Stimulated activated CD4-positive, alpha-beta T cell treated with anti-CD3 and anti-CD28 coated beads, Interleukin-1b, Interleukin-23, amount 100 ng/mL, for 1 hour (primary cell): ENCODE measurements at places on chromosomes 3 and 15.

GRCh38 chr15:78934655-78935023, 10.2 kb downstream of the CTSH start:
- no peak for DNase-seq

DNA sequence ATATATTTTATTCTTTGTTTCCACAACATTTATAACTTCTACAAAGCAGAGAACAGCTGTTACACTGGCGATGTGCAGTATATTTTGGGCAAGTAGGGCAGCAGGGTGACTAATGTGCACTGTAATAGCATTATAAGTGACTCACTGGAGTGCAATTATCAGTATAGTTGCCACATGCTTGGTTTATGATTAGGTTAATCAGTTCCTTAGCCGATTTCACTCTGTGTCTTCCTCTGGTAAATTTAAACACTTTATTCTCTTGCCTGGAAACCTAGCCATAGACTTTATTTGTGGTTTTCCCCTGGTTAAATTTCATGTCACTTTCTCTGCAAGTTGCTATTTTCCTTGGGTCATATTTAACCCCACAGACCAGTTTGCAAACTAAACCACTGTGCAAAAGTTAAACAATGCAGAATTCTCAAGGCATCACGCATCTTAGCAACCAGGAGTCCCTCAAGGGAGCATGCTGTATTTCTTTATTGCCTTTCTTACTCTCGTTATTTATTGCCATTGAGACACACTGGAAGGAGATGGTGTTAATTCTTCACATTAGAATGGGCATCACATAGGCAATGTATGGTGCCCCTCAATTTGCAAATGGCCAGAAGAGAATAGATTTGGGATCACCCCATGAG, 690.2 kb upstream of the DPPA4 start:
- no peak for DNase-seq

- no peak for DNase-seq
Measured at GRCh38 chr3:55487381-55488241, 505 bp upstream of the WNT5A start.

DNA sequence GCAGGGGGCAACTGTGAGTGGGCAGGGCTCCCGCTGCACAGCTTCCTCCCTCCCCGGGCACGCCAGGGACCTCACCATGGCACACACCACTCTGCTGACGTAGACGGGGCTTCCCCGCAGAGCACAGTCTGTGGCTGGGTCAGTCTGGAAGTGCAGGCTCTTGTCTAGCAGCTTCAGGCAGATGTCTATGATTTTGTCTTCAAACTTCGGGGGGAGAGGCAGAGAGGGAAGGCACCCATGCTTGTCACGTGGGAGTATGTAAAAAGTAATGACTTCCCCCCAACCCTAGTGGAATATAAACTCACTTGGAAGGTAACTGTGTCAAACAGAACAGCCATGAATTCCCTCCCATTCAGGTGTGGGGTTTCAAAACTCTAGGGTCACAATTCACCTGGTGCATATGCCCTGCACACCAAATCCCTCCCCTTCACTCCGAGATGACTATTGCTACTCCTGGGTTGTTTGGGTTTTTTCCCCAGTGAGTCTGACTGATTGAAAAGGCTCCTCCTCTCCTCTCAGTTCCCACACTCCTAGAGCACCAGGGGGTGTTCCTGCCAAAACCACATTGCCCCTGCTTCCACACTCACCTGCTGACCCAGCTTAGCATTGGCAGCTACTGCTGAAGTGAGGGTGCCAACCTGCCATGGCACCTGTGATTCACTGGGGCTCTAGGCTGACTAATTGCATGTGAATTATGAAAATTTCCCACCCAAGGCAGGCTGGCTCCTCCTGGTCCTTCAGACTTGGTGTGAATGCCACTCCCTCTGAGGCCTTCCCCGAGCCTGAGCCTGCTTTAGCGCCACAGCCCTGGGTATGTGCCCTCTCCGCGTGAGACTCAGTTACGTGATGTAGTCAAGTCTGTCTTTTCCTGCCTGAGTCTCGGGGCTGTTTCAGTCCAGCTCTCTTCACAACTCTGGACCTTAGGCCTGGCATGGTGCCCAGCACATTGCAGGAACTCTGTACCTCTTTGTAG, 13.0 kb downstream of the TGM5 start:
- DNase-seq, result no peak

DNA sequence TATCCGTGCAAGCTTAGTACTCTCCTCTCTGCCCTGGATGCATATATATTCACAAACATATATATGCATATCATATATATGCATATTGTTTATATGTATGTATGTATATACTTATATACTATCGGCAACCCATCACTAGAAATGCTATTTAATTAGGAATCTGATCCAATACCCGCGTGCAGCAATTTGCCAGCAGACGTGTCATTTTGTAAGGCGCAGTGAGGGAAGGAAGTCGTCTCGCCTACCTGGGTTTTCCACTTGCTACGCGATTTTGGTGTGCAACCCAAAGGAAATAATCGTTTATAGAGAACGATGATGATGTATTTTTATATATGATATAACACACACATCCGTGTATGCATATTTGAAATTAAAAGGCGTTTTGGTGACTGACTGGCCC, 5.6 kb upstream of the FEZF2 start:
- DNase-seq, result no peak

DNA sequence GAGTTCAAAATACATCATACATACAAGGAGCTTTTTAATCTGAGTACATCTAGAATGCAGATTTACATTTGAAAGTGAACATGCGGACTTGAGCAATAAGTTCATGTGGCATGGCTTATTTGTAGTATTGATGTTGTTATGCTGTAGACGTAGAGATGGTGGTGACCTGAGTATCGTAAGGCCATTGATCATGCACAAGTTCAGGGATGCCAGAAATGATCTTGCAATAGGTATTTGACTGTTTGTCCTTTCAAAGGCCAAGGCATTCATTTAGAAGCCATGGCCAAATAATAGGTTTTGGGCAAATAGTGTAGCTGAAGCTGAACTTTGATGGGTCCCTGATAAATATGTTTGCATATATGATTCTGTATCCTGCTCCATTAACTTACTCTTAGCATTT, 35.0 kb downstream of the ARNT2 start:
- DNase-seq, result no peak

- DNase-seq, result no peak
Measured at GRCh38 chr3:131803113-131803512, 231.7 kb downstream of the CPNE4 start.

DNA sequence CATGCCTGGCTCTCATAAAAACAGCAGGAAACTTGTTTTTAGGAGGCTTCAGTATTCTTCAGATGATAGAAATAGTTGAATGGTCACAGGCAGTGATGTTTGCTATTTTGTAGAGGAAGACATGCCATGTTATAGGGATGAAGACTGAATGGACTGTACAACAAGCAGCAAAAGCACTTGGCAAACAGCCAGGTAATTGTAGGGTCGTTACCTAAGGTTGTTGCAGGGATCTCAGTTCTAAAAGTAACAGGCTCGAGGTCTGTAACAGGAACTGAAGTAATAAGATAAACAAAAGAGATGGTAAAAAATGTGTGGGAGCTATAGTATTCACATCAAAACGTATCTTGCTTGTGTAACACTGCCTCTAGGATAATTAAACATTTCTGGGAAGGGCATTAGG, 116.3 kb downstream of the TFG start:
- no peak for DNase-seq

GRCh38 chr3:112779558-112780480, 66.8 kb downstream of the CD200R1L start:
- DNase-seq, result no peak

DNA sequence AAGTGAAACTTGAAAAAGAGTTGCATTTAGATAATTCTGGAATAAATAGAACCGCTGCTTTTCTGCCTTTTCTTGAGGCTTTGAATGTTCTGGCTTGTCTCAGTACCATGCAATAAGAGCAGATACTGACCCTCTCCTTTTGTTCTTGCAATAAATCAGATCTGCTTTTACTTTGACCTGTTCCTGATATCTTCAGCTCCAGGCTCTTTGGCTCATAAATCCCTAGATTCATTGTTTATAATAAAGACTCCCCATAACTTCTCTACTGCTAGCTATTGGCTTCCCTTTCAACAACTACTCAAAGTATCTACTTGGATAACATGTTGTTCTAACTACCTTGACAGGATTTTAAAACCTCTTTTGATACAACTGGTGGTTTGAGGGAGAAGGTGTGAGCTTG, 47.4 kb upstream of the TMC3 start:
- DNase-seq, result no peak

GRCh38 chr3:158420654-158421396, 150.2 kb upstream of the MLF1 start:
- DNase-seq, result no peak

DNA sequence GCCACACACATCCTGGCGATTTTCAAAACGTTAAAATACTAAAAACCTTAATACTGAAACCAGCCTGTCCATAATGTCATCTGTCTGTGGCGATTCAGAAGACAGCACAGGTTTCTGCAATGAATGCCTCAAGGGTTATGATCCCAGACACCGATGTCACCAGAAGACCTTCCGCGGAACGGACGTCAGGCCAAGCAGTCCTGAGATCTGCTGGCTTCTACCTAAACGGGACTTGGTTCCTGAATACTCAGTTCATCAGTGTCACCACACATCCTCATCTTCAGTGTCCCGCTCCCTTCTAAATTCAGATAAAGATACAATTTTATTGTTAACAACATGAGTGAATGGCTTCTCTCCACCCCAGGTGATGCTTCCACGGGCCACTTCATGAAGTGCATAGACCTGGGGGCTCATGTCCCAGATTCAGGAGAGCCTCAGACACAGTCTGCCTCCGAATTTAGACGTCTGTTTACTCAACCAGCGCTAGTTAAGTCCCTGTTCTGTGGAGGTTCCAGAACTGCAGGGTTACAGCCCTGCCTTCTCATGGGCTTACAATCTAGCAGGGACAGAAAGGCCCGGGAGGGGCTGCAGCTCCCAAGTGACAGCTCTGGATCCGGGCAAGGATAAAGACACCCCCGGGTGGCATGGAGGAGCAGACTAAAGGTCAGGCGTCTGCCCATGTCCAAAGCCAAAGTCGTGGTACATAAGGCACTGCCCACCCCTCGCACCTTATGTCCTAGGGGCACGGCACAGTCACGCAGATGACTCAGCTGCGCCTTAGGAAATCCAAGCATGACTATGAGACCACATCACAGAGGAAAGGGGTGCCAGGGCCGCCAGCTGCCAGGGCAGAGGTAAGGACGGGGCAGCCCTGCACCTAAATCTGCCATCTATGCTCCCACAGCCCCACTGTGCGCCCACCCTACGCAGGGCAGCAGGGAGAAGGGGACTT, 75.9 kb downstream of the VGLL4 start:
- no peak for DNase-seq

GRCh38 chr3:8279476-8279875, 222.1 kb upstream of the LMCD1 start:
- DNase-seq, result no peak

- DNase-seq, result no peak
Measured at GRCh38 chr3:152893647-152894046, 58.7 kb downstream of the P2RY1 start.

DNA sequence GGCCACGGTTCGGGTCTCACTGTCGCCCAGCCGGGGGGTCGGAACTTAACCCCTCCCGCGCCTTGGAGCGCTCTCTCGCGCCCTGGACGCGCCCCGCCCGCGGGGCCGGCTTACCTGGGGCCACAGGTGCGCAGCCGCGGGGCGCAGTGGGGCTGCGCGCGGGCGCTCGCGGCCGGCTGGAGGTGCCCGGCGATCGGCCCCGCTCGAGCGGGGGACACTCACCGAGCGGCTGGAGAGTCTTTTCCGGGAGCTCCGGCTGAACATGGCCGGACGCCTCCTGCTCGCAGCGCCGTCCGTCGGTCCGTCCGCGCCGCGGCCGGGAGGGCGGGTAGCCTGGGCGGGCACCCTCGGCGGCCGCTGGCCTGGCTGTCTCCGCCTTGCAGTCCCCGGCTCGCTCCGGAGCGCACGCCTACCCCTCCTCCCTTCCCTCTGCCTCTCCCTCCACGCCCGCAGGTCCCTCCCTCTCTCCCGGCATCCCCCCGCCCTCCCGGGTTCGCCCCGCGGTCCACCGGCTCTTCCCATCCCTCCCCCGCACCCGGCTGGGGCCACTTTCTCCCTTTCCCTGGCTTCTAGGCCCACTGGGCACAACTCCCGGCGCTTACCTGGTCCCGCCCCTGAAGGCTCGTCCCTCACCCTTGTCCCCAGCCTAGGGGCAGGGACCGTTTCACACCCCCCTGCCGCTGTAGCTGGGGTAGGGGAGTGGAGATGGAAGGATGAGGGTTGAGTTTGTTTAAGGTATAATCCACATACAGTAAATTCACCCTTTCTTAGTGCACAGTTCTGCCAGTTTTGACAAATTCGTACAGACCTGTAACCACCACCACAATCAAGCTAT, 220.1 kb upstream of the PRICKLE2 start:
- DNase-seq, result no peak

GRCh38 chr3:133914839-133915600, 19.3 kb upstream of the RAB6B start:
- DNase-seq, result no peak

GRCh38 chr15:47968593-47968992, 152.2 kb upstream of the SLC24A5 start:
- no peak for DNase-seq

GRCh38 chr15:101361418-101361817, 66.4 kb upstream of the SNRPA1 start:
- DNase-seq, result no peak

DNA sequence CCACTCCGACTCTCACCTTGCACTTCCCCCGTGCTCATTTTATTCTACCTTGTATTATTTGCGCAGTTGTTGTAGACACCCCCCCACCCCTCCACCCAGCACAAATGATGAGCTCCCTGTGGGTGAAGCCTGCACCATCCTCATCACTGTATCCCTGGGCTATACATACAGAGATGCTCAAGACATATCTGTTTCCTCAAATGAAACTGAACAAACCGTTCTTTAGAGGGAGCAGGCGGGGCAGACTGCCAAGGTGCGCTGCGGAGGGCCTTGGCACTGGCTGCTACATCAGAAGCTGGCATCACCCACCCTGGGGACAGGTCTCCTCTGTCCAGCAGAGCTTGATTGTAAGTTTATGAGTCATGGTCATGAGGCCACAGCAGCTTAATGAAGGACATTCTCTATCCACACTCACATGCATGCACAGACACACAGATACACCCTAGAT, 29.0 kb downstream of the ADCY5 start:
- DNase-seq, result no peak

- DNase-seq, result no peak
Measured at GRCh38 chr3:19149368-19149767, 1.1 kb downstream of the KCNH8 start.

GRCh38 chr15:50055332-50055731, 63.7 kb downstream of the ATP8B4 start:
- DNase-seq, result no peak

GRCh38 chr15:46297766-46298165, 662.9 kb downstream of the SQOR start:
- no peak for DNase-seq
